ENCODE measurements at places on chromosomes 6 and 20.

DNA sequence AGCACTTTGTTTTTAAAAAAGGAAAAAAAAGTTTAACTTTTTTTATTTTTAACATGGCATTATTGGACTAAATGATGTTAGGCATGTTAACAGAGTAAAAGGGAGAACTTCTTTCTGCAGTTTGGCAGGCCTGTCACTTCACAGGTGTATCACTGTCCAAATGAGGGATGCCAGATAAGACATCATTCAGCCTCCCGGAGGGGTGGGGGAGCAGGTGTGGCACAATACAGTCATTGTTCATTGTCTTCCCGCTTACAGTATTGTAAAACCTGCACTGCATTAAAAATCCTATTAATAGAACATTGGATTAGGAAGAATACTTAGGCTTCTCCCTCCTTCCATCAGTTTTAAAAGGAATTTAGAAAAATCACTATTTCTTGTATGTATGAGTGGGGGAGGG lies 80.7 kb downstream of the CARMIL1 start:
- no peak for DNase-seq

- DNase-seq = no peak
Observed at GRCh38 chr6:136492409-136492808, 57.8 kb downstream of the MAP7 start.

GRCh38 chr20:32411955-32412706 lies 54.0 kb downstream of the ASXL1 start:
- peak; percentile 7 for DNase-seq

- DNase-seq = no peak
Observed at GRCh38 chr6:157653521-157653920, 169.5 kb upstream of the SNX9 start.

DNA sequence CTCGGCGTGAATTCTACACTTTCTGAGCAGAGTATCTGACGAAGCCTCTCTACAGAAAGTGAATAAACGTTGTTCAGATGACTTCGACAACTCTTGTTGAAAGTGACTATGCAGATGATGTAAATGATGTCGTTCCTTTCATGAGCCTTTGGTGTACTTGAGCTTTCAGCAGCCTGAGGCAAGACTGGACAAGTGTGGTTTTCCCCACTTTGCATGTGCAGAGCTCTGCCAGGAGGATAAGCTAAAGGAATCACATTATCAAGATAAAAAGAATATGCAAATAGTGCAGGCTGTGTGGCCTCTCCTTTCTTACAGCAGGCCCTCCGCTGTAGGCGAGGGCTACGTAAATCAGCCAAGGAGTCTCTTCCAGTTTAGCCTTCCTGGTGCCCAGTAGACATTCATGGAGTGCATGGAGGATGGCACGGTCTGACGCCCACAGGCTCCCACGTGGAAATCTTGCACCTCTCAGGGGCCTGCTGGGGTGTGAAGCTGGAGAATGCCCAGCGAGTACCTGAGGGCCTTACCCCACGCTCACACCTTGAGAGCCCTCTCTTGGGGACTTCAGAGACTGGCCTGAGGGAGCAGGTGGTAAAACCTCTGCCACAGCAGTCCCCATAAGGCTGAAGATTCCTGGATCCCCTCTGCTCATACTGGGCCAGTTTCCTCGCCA lies 54.9 kb downstream of the RPP40 start:
- DNase-seq = no peak
